ENCODE measurements at places on chromosomes 7 and 10.

DNA sequence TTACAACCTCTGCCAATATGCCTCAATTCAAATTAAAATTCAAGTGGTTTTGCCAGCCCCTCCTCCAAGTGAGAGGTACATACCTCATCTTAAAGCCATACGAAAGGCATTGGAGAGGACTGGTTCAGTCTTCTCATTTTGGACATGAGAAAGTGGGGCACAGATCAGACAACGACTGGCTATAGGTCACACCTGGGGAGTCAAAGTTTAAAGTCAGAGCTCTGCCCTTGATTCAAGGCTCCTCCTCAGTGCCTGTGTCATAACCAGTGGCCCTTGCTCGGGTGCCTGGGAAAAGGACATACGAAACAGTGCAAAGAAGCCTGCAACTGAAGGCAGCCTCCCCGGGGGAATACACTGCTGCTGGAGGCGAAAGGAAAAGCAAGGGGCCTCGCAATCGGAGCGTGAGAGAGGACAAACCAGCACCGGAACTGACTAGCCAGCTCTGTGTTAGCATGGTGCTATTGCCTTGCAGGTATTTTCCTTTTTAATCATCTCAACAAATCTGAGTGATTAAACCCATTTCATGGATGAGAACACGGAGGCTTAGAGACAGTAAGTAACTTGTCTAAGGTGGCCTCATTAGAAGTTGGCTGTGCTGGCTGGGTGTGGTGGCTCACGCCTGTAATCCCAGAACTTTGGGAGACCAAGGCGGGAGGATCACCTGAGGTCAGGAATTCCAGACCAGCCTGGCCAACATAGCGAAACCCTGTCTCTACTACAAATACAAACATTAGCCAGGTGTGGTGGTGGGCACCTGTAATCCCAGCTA is 1.1 kb upstream of the MTPAP start:
- DNase-seq = no peak

DNA sequence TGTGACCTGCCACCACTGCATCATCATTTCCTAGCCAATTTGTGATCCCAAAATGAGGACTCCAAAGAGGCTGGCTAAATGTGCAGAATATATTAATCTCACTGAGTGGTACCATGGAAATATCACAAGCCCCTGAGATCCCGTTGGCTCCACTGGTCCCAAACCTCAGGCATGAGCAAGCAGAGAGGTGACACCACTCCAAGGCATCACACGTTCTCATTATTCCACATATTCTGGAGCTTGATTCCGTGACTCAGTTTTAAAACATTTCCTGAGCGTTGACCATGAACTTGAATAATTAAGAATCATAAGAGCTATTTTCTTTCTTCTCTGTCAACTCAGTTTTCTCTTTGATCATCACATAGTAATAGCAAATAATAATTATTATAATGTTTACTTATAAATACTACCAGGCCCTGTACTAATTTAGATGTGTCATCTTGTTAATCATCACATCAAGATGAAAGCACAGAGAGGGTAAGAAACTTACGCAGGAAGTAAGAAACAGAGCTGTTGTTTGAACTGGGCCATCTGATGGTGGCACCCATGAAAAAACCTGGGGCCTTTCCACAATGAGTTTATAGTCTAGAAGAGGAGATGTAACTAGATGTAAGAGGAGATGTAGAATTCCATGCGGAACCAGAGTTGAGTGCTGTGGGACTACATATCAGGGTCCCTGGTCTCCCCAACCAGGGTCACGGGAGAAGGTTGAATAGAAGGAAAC is 3.5 kb downstream of the APBB1IP start:
- DNase-seq = no peak

DNA sequence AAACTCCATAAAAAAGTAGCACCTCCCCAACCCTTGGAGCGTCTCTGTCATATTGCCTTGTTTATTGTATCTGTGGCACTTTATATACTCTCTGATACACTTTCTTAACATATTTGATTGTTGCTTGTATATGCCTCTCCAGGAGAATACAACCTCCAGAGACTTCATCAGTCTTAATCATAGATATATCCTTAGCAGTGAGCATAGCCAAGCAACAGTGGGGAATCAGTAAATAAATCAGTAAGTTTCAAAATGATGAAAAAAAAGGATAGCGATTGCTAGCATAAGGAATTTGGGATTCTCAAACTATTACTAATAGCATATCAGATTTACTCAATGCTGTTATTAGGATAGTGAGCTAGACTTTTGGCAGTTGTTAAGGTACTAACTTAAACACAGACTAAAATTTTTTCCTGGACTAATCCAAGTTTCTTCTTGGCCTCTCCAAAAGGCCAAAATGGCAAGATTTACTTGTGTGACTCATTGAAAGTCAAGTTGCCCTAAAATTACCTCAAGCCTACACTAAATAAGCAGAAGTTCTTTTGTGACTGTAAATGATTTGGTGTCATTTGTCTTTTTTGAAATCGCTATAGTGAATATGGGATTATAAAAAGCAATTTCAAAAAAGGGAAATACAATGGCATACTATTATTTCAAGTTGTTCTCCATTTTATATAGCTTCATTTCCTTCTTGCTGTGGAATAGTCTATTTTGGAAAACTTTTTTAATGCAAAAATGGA is 177.9 kb downstream of the CHN2 start:
- DNase-seq = no peak

DNA sequence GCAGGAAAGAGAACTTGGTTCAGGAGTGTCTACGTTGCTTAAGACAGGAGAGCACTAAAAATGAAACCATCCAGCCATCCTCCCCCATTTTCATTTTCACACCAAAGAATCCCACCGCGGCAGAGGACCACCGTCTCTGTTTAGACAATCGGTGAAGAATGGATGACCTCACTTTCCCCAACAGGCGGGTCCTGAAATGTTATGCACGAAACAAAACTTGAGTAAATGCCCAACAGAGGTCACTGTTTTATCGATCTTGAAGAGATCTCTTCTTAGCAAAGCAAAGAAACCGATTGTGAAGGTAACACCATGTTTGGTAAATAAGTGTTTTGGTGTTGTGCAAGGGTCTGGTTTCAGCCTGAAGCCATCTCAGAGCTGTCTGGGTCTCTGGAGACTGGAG is 1.4 kb upstream of the IL6 start:
- DNase-seq = no peak

DNA sequence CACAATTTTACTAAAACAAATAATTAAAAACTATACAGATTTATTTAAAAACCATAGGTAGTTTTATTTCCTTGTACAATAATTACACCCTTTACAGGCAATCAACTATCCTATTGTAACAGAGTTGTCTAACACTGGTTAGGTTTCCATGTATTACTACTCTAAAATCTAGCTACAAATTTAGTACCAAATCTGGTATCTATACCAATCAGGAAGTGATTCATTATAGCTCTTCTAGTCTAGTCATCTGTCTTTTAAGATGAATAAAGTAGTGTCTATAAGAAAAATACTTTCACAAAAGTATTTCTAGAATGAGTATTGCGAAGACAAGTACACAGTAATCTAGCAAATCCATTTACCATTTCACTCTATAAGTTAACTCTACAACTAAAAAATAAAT is 16.9 kb downstream of the ZNF800 start:
- no peak for DNase-seq

- no peak for DNase-seq
Measured at GRCh38 chr7:7568553-7568952, 1.9 kb downstream of the MIOS start.
